ENCODE measurements at places on chromosomes 2 and 18.

GRCh38 chr18:44651478-44651877, 29.2 kb upstream of the SETBP1 start:
- DNase-seq: peak; percentile 81

GRCh38 chr2:30267161-30267975, 36.0 kb downstream of the LBH start:
- DNase-seq: no peak

- DNase-seq: no peak
Measured at GRCh38 chr18:48792141-48792540, 158.6 kb downstream of the SMAD7 start.

- no peak for DNase-seq
Measured at GRCh38 chr2:129078548-129078947, 759.9 kb upstream of the HS6ST1 start.

DNA sequence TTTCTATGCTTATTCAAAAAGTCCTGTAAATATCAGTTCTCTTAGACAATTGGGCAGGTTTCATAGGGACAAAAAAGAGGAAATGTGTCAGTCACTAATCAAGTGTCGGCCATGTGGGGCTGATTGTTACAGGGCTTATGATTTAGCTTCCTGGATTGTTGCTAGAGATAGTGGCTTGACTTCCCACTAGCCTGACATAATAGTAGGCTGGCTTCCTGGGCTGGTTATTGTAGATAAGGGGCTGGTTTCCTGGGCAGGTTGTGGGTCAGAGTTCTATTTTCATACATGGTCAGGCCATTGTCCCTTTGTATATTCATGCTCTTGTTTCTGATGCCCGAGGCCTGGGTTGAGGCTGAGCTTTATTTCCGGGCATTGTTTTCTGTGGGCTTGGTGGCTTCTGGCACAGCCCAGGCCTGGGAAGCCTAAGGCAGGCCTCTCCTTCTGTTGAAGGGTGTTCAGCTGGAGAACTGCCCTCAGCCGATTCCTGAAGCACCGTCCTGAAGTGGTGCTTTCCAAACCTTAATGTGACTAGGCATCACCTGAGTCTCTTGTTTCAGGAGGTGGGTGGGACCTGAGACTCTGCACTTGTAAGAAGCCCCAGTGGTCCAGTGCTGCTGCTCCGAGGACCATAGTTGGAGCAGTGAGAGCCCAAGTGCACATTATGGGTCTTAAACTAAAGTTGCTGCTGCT, 37.0 kb downstream of the CD8B2 start:
- no peak for DNase-seq

- DNase-seq: no peak
Measured at GRCh38 chr2:96320728-96321622, 4.1 kb upstream of the ITPRIPL1 start.

DNA sequence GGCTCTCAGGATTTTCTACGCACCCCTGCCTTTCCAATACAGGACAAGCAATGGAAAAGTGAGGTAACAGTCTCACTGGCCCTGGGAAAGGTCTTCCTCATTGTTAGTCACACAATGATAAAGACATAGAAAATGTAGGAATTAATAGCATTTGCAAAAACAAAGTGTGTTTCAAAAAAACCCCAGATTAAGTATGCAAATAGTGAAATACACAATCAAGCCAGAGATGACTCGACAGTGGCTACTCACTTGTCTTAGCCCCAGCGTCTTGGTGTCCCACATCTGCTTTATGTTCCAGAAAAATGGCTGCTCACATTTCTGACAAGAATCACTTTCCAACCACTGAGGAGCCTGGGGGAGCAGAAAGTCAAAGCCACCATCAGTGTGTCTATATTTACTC, 47.0 kb upstream of the AP1S3 start:
- DNase-seq: no peak

DNA sequence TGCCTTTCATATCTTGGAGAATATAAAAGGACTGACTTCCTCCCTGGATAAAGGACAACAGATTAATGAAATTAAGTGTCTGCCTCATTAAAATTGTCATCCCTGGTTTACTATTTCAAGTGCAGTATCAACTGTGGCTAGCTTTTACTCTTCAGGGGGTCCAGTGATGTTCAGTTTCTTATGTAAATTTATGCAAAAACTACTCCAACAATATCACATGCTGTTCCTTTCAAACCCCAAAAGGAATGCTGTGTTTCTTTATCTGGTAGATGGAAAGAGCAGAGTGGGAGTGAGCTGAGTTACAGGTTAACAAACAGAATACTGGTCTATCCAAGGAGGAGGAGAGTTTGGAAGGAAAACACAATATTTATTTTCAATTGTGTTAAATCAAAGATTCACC, 283.7 kb upstream of the VWC2L start:
- DNase-seq: no peak

GRCh38 chr2:200383380-200384110, 77.1 kb downstream of the SPATS2L start:
- peak; percentile 43 for DNase-seq

DNA sequence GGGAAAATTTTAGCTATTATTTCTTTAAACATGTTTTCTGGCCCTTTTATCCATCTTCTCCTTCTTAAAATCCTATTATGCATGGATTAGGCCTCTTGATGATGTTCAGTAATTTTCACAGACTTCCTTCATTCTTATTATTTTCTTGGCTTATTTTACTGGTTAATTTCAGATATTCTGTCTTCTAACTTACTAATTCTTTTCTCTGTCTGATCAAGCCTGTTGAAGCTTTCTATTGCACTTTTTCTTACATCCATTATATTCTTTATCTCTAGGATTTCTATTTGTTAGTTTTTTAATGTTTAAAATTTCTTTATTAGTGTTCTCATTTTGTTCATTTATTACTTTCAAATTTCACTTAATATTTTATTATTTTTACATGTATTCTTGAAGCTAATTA, 105.3 kb upstream of the GALNT13 start:
- DNase-seq: no peak

DNA sequence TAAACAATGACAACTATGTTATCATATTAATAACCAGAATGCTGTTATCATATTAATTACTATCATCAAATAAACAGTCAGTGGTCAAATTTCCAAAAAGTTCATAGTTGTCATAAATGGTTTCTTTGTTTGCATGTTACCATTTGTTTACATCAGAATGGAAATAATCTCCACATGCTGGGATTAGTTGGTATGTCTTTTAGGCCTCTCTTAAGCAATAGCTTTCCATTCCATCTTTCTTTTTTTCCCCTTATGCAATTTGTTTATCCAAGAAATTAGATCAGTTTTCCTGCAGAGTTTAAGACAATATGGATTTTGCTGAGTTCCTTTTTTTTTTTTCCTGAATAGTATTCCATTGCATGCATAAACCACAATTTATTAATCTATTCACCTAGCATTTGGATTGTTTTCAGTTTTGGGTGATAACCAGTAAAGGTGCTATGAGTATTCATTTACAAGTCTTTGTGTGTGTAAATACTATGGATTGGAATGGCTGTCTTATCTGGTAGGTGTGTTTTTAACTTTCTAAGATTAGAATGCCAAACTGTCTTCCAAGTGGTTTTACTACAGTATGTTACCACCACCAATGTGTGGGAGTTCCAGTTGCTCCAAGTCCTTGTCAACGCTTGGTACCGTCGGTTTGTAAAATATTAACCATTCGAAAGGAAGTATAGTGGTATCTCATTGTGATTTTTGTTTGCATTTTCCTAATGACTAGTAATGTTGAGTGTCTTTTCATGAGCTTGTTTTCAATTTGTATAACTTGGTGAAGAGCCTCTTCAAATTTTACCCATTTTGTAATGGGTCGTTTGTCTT, 33.3 kb upstream of the TXNDC2 start:
- no peak for DNase-seq

GRCh38 chr2:38700881-38701458, 35.1 kb downstream of the GALM start:
- DNase-seq: no peak

DNA sequence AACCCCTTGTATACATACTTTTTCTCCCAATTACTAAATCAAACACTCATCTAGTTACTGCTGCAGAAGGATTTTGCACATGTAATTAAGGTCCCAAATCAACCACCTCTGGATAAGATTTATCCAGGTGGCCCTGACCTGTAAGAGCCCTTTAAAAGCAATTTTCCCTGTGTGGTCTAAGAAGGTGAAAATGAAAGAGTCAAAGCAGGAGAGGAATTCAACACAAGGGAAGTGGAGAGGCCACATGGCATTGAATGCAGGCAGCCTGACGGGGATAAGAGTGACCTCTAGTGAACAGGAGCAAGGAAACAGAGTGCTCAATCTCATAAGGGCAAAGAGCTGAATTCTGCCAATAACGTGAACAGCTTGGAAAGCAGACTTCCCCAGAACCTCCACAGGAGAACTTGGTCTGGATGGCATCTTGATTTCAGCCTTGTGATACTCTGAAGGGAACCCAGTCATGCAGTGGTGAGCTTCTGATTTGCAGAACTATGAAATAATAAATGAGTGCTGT, 27.2 kb downstream of the PPP3R1 start:
- peak; percentile 21 for DNase-seq

DNA sequence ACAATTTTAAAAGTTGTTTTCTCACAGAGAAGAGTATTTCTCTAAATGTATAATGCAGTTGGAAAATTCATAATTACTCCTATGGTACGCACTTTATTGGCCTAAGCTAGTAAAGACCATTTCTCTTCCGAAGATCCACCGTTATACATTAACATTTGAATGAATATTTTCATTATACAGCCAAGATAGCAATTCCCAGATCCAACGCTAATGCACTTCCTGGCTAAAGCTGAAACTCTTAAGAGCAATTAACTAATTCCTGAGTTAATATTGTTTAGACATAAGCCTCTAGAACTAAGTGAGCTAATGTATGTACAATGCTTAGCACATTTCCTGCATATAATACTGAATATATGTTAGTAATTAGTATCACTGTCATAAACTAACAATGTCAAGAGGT, 56.2 kb downstream of the PDK1 start:
- no peak for DNase-seq

DNA sequence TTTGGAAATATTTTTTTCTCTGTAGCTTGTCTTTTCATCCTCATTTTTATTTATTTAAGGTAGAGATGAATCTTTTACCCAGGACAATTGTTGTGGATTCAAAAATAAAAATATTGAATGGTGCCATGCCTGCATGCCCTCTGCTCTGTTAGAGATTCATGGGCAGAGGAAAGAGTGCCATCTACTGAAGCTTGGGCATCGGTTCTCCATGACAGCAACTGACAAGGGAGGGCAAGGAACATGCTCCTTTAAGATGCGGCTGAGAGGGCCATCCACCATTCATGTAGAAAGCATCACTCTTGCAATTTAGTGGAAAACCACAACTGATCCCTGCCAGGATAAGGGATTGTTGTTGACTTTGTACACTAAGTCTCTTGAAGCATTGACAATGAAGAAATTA, 79.9 kb downstream of the PARD3B start:
- no peak for DNase-seq

DNA sequence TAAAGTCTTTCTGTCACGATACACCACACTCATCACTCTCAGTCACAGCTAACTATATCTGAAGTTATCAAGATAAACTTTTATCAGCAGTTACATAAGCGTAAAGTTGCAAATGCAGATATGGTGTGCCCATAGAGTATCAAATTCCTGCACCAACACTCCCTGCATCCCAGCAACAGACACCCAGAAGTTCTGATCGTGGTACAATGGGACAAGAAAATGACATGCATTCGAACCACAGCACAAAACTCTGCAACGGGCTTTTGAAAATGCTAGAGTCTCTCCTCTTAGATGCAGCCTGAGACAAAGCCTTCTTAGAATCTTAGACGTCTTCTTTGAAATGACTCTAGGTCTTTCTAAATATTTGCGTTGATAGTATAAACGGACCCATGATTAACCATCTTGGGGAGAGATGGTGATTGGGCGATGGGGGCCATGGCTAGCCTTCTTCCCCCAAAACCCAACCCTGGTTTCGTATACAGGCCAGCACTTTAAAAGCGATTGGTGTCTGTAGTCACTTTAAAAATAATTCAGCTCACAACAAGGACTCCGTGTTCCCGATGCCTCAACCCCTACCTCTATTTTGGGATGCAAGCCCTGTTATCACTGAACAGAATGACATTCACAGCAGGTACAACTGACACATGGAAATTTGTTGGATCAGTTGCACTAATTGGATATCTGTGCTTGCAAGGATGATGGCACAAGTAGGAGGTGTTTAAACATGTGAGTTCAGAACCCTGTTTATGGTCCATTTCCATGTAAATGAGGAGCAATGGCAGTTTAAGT, 286.6 kb downstream of the MYT1L start:
- DNase-seq: no peak

DNA sequence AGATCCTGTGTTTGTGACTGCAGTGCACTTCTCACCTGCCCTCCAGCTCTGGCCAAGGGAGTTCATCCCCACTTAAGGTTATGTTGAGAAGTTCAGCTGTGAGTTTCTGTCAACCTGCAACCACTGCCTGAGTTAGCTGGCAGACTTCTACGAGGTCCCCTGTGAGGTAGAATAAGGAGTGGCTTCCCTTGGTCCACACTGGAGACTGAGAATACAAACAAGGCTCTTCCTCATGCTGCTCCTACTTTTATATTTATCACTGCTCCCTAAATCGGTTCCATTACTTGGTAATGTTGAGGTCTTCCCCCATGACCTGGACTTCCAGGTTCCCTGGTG, 353.2 kb upstream of the CWC22 start:
- no peak for DNase-seq

- DNase-seq: no peak
Measured at GRCh38 chr2:108925735-108926134, 63.3 kb downstream of the EDAR start.

GRCh38 chr2:217231724-217232123, 371.9 kb upstream of the TNP1 start:
- no peak for DNase-seq

GRCh38 chr18:58915995-58916394, 51.3 kb downstream of the ZNF532 start:
- DNase-seq: no peak

DNA sequence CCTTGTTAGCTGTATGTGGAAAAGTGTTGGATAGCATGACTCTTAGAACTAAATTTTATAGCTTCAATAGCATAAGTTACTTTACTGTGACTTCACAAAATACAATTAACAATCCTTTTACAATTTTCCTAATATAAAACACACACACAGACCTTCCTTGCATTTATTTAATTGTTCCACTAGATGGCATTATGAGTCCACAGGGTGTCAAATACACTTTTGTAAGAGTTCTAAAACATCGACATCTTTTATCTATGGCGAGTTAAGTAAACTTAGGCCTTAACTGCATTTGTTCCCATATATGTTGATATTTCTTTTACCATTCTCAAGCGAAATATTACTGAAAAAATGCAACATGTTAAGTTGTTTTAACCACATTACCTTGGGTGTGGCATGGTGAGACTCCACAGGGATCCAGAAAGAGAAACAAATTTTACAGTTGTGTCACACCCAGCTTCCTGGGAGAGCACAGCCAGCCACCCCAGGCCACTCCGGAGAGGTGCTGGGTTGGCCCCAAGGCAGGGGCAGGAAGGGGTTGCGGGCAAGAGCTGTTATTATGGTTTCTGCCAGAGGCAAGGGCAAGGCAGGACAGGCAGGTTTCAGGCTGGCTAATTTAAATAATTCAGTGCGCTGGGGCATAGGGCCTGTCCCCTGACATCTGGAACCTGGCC, 312.4 kb upstream of the MC4R start:
- DNase-seq: no peak

- DNase-seq: peak; percentile 59
Measured at GRCh38 chr18:23101861-23102432, 33.3 kb upstream of the CABLES1 start.
